ENCODE measurements at places on chromosomes 13 and 19. TPM values are rescaled to one million over a fixed set of nuclear protein-coding genes. Genes with fewer than 3 reads are reported as not detected.

The ZNF90 gene
- total RNA-seq, result 2.4 TPM

The CABP5 gene
- not detected for total RNA-seq

DNA sequence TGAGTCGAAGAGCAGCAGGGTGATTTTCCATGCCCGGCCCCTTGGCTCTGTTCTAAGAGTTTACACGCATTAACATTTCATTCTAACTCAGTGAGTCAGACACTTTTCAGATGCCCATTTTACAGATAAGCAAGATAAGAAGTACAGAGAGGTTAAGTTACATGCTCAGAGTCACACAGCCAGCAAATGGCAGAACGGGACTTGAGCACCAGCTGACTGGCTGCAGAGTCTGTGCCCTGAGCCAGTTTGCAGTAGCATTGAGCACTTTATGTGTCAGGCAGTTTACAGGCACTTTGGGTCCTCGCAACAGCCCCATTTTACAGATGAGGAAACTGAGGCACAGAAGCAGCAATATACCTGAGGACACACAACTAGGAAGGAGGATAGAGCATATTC is 19.0 kb downstream of the CCDC8 start:
- H3K36me3 ChIP-seq, result peaks cover 14% of the 10 kb centered on the region
- no peak overlapping the region for H3K27ac ChIP-seq
- peaks cover 53% of the 10 kb centered on the region for H3K4me1 ChIP-seq

The CXCL17 gene
- total RNA-seq, result 1.6 TPM

DNA sequence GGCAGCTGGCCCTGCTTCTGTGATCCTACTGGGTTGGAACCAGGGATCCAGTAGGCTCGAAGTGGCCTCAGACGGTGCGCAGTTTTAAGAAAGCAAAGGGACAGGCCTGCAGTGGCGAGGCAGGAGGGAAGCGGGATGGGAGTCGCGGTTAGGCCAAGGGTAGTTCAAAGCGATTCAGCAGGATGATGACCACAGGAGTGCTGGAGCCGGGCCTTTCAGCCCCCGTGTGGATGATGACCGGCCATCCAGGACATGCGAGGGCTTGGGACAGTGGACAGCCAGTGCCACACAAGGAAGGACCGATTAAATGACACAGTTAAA is 854 bp downstream of the RNASEH2B start:
- peaks cover 3% of the 10 kb centered on the region for H3K4me1 ChIP-seq
- peak overlapping the region; percentile 71 for H3K27ac ChIP-seq
- H3K27me3 ChIP-seq, result no peaks in the 10 kb centered on the region
- peak overlapping the region; percentile 94 for H3K4me3 ChIP-seq
- no peak for DNase-seq
- no peaks in the 10 kb centered on the region for H3K36me3 ChIP-seq

GRCh38 chr13:24004971-24005370 is 107.7 kb upstream of the C1QTNF9B start:
- no peaks in the 10 kb centered on the region for H3K4me1 ChIP-seq
- no peak overlapping the region for H3K4me3 ChIP-seq
- no peaks in the 10 kb centered on the region for H3K27me3 ChIP-seq
- H3K36me3 ChIP-seq, result no peaks in the 10 kb centered on the region
- DNase-seq, result no peak

DNA sequence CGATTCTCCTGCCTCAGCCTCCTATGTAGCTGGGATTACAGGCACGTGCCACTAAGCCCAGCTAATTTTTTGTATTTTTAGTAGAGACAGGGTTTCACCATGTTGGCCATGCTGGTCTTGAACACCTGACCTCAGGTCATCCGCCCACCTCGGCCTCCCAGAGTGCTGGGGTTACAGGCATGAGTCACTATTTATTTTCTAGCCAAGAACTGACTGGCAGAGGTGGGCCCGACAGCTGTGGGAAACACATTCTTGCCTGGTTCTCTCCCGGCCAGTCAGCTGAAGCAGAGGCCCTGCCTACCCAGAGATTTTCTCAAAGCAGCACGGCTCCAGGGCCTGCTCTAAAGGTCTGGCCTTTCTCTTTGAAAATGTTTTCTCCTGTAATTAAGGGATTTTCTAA is 108.0 kb downstream of the KCTD15 start:
- peak overlapping the region; percentile 40 for H3K27ac ChIP-seq
- H3K4me3 ChIP-seq, result no peak overlapping the region
- H3K27me3 ChIP-seq, result peaks cover 4% of the 10 kb centered on the region
- peaks cover 9% of the 10 kb centered on the region for H3K4me1 ChIP-seq
- no peak for DNase-seq

- no peaks in the 10 kb centered on the region for H3K27me3 ChIP-seq
These were observed 1842.3 kb downstream of the PCDH9 start for GRCh38 chr13:65387743-65388347.

- no peak overlapping the region for H3K4me3 ChIP-seq
- DNase-seq, result no peak
- no peak overlapping the region for H3K27ac ChIP-seq
- H3K36me3 ChIP-seq, result no peaks in the 10 kb centered on the region
- H3K27me3 ChIP-seq, result no peaks in the 10 kb centered on the region
- H3K4me1 ChIP-seq, result no peaks in the 10 kb centered on the region
These were observed 15.5 kb upstream of the SPACA4 start for GRCh38 chr19:48591021-48591420.

The ZNF844 gene
- 4.7 TPM for total RNA-seq

DNA sequence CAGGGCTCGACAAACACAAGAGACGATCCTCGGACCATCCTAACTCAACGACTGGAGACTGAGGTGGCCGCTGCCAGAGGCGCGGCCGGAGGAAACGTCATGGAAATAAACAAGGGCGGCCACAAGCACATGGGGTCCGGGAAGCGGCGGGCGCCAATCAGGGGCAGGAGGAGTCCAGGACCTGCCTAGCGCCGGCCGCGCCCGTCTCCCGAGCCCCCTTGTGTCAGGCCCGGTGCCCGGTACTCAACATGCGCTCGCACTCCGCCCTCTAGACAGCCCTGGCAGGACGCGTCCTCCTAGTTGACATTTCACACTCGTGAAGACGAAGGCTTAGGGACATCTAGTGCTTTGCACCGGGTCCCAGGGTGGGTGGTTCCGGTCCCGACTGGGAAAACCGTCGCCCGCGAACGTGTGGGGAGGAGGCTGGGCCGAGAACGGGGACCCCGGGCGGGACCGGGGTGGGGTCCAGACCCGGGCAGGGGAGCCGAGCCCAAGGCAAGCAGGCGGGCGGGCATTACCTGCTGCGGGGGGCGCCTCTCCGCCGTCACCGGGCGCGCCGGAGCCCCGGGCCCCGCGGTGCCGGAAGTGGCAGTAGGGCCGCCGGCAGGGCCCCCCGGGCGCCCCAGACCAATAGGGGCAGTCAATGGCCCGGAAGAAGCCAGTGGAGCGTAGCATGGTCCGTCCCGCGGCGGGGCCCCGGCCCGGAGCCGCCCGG is 442 bp downstream of the REXO1 start:
- H3K4me1 ChIP-seq, result peaks cover 22% of the 10 kb centered on the region
- DNase-seq, result no peak
- H3K4me3 ChIP-seq, result peak overlapping the region; percentile 92
